ENCODE measurements at places on chromosomes 13 and 19.
A peak's percentile ranks its signal among the peaks of the same experiment; 100 is the strongest.

DNA sequence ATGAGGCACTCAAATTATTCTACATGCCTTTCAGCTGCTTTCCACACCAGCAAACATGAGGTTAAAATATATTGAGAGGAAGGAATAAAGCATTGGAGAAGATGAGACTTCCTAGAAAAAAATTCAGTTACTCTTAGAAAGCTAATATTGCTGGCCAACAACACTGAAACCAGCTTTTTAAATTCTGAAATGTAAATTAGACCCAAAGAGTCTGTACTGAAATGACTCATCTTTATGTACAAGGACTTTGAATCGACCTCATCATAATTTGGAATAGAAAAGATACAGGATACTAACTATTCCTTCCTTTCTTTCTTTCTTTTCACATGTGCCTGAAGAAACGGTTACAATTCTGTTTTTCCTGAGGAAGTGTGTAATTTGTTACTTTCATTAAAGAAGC, 6.5 kb upstream of the HSPH1 start:
- DNase-seq = no peak

- no peak for DNase-seq
Measured at GRCh38 chr19:55353356-55353802, 1.1 kb downstream of the COX6B2 start.

DNA sequence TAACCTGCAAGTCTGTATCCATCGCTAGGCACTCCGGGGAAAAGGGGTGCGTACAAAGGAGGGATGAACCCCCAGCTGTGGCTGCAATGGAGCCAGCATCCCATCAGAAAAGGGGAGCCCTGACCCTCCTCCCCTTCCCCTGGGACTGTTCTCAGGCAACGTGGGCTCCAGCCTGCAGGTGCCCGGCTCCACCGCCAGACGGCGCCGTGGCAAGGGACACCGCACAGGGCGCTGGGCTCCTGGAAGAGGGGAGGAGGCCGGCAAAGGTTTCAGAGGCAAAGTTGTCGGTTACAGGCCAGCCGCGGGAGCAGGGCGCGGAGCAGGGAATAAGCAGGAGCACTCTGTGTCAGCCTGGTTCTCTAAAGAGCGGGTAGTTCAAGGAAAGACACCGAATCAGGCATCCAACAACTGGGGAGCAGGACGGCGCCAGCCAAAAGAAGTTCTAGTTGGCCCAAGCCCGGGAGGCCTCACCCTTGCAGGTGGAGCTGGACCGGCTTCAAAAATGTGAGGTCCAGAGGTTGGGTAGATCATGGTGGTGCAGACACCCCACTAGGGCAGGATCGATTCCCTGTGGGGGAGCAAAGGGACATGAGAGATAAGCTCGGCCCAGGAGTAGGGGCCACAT, 53.0 kb upstream of the ATP12A start:
- no peak for DNase-seq

GRCh38 chr13:40664350-40665125, 1.9 kb downstream of the FOXO1 start:
- DNase-seq = peak; percentile 47

Measured in hematopoietic multipotent progenitor cell (in vitro differentiated cells).